ENCODE measurements at places on chromosomes 12 and 14. TPM values are rescaled to one million over a fixed set of nuclear protein-coding genes. Genes with fewer than 3 reads are reported as not detected.

Gene P2RX7
- total RNA-seq = 2.8 TPM

Gene NFE2
- total RNA-seq = 0.44 TPM

Gene TPPP2
- not detected for total RNA-seq

Gene GPR135
- total RNA-seq = 4.2 TPM

Gene PTHLH
- total RNA-seq = 11.5 TPM

Gene PLA2G1B
- total RNA-seq = not detected

Gene SLC6A15
- 10.2 TPM for total RNA-seq

Gene COQ10A
- total RNA-seq = 14.9 TPM

Gene CIROP
- not detected for total RNA-seq

Gene CBLN3
- 5.0 TPM for total RNA-seq

Gene KRT78
- total RNA-seq = not detected

Gene NUP37
- total RNA-seq = 25.8 TPM

Gene WNT5B
- total RNA-seq = 120 TPM

Gene MYO1A
- total RNA-seq = not detected

Gene PLEKHG7
- total RNA-seq = not detected

Gene KRT71
- total RNA-seq = not detected
